Heart left ventricle (tissue), 16 donors: ENCODE measurements at places on chromosomes 2 and 18. TPM values are rescaled to one million over a fixed set of nuclear protein-coding genes. Genes with fewer than 3 reads are reported as not detected.

DNA sequence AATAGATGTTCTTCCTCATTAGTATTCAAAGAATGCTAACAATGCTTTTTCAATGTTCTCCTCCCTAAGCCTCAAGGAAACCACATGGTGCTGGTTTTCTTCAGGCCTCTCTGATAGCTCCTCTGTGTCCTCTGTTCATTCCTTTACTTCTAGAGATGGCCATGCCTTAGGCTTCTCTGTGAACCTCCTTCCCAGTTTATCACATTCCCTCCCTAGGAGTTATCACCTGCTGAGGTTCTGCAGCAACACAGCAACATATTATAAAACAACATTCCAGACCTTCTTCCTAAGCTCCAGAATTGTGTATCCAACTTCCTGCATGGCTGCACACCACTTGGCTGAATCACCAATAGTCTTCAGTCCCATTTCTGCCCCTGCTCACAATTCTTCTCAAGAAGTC is 325.5 kb downstream of the IRS1 start:
- DNase-seq = no peak
- H3K4me3 ChIP-seq = no peak overlapping the region
- H3K4me1 ChIP-seq = peaks cover 13% of the 10 kb centered on the region
- no peak overlapping the region for H3K27ac ChIP-seq
- no peaks in the 10 kb centered on the region for H3K36me3 ChIP-seq
- no peaks in the 10 kb centered on the region for H3K27me3 ChIP-seq

GRCh38 chr2:29751390-29751789 is 170.0 kb downstream of the ALK start:
- DNase-seq = no peak
- no peaks in the 10 kb centered on the region for H3K36me3 ChIP-seq
- no peak overlapping the region for H3K27ac ChIP-seq
- H3K4me3 ChIP-seq = no peak overlapping the region

- no peaks in the 10 kb centered on the region for H3K27me3 ChIP-seq
- H3K27ac ChIP-seq = no peak overlapping the region
- H3K4me1 ChIP-seq = no peaks in the 10 kb centered on the region
- no peak overlapping the region for H3K4me3 ChIP-seq
- no peaks in the 10 kb centered on the region for H3K36me3 ChIP-seq
Observed at GRCh38 chr18:67717800-67718199, 201.3 kb upstream of the DSEL start.

- peaks cover 69% of the 10 kb centered on the region for H3K4me1 ChIP-seq
- H3K36me3 ChIP-seq = no peaks in the 10 kb centered on the region
- no peak for DNase-seq
- H3K4me3 ChIP-seq = no peak overlapping the region
- peak overlapping the region; percentile 18 for H3K27ac ChIP-seq
- no peaks in the 10 kb centered on the region for H3K27me3 ChIP-seq
Observed at GRCh38 chr2:71463342-71463654, 9.9 kb downstream of the DYSF start.

GRCh38 chr18:55582325-55582724 is 5.7 kb downstream of the TCF4 start:
- DNase-seq = no peak
- peaks cover 64% of the 10 kb centered on the region for H3K4me1 ChIP-seq
- peak overlapping the region; percentile 11 for H3K4me3 ChIP-seq

DNA sequence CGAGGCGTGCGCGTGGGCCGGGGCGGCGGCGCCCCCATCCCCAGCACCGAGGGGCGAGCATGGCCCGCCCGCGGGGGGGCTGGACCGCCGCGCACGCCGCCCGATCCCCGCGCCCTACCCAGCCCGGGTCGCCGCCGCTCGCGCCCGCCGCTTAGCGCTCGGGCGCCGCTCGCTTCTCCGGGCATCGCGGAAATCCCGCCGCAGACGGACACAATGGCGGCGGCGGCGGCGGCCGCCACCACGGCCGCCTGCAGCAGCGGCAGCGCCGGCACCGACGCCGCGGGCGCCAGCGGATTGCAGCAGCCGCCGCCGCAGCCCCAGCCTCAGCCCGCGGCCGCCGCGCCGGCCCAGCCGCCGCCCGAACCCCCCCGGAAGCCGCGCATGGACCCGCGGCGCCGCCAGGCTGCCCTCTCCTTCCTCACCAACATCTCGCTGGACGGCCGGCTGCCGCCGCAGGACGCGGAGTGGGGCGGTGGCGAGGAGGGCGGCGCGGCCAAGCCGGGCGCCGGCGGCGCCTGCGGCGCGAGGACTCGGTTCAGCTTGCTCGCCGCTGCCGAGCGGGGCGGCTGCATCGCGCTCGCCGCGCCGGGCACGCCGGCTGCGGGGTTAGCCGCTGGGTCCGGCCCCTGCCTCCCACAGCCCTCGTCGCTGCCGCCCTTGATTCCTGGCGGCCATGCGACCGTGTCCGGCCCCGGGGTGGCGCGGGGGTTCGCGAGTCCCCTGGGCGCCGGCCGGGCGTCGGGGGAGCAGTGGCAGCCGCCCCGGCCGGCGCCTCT is 453 bp downstream of the CABLES1 start:
- H3K36me3 ChIP-seq = no peaks in the 10 kb centered on the region
- H3K27me3 ChIP-seq = peaks cover 53% of the 10 kb centered on the region
- H3K4me3 ChIP-seq = peak overlapping the region; percentile 12
- H3K27ac ChIP-seq = peak overlapping the region; percentile 52

RALB gene
- total RNA-seq = 57.2 TPM
